Endothelial cell (in vitro differentiated cells): ENCODE measurements at places on chromosomes 11 and 22. TPM values are rescaled to one million over a fixed set of nuclear protein-coding genes. Genes with fewer than 3 reads are reported as not detected.

Gene SMIM35
- not detected for total RNA-seq

Gene BLID
- not detected for total RNA-seq

Gene PRRG4
- total RNA-seq: not detected

Gene ZP1
- not detected for total RNA-seq

Gene ZC3H12C
- total RNA-seq: 6.4 TPM

Gene TXNRD2
- total RNA-seq: 23.0 TPM

Gene DEUP1
- total RNA-seq: not detected

Gene ANGPTL5
- not detected for total RNA-seq

Gene C11orf97
- total RNA-seq: not detected

Gene OR6A2
- total RNA-seq: 0.51 TPM

Gene OR10A2
- not detected for total RNA-seq

Gene CD3E
- total RNA-seq: not detected

Gene MUC6
- total RNA-seq: not detected

Gene IFITM1
- 23.4 TPM for total RNA-seq

Gene NUDT8
- 6.8 TPM for total RNA-seq

GRCh38 chr11:120894202-120894985 lies 129.5 kb upstream of the TBCEL start:
- DNase-seq: no peak

GRCh38 chr11:94730153-94730552 lies 38.0 kb upstream of the AMOTL1 start:
- DNase-seq: no peak

GRCh38 chr22:48112687-48113521 lies 1350.5 kb downstream of the TBC1D22A start:
- DNase-seq: no peak

DNA sequence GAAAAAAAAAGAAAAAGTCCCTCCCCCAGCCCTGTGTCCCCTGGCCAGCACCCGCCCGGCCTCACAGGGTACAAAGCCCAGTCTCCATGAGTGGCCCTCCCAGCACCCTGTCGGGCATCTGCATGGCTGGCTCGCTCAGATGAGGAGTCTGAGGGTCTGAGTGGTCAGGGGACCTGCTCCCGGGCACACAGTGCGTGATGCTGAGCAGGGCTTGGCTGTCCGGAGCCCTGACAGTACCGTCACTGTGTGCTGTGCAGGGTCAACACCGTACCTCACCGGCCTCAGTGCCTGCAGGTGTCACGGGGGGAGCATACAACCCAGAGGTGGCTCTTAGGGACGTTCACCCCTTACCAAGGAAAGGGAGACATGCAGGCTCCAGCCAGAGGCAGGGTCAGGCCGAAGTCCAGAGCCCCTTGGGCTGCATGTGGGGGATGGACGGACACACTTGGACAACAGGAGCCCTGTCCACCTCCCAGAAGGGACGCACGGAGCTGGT lies 3.6 kb upstream of the PLXNB2 start:
- DNase-seq: no peak

- peak; percentile 26 for DNase-seq
Observed at GRCh38 chr11:125201525-125202141, 37.1 kb downstream of the PKNOX2 start.

- peak; percentile 27 for DNase-seq
Observed at GRCh38 chr11:15159085-15159484, 44.4 kb downstream of the INSC start.

DNA sequence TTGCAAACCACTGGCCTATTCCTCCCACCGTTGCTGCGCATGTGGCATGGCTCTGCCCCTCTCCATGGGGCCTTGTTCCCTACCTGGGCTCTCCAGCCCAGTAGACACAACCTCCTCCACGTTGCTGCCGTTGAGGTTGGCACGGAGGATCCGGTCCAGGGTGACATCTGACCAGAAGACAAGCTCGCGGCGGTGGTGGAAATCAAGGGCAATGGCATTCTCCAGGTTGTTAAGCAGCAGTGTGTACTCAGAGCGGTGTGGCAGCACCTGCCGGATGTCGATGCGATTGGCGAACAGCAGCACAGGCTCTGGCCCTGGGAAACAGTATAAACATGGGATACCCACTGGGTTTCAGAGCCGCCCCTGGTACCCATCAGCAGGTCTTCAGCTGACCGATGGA lies 23.8 kb downstream of the LRP4 start:
- DNase-seq: no peak

DNA sequence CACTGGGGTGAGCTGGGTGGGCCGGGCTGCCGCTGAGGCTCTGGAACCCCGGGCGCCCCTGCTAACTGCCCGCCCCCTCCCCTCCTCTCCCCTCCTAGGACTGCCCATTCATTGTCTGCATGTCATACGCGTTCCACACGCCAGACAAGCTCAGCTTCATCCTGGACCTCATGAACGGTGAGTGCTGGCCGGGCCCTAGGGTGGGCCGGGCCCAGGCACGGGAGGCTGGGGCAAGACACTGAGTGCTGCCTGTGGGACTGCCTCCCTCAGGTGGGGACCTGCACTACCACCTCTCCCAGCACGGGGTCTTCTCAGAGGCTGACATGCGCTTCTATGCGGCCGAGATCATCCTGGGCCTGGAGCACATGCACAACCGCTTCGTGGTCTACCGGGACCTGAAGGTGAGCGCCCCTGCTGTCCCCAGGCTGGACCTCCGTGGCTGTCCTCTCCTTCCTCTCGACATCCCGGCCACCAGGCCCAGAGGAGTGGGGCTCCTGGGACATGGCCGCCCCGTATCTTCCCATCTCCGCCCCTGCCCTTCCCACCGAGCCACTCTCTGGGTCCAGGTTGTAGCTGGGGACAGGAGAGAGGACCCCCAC lies 7.5 kb upstream of the ANKRD13D start:
- DNase-seq: no peak

DNA sequence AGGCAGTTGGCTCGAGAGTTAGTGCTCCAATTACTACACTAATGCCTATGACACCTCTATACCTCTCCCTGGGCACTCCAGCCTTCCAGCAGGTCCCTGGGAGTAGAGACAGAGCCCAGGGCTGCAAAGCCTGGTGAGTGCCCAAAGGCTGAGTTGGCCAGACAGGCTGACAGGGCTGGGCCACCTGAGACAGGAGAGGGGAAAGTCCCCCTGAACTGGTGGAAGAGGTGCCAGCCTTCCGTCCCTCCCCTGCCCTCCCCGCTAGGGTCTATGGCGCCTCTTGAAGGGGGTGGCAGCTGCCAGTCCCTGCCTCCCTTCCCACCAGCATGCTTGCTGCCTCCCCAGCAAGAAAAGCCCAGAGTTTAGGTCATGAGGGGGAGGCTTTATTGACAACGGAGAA lies 3.0 kb downstream of the KCNJ11 start:
- DNase-seq: no peak

- no peak for DNase-seq
Observed at GRCh38 chr11:115198321-115198741, 305.9 kb downstream of the CADM1 start.

- DNase-seq: no peak
Observed at GRCh38 chr11:33402066-33402465, 144.9 kb downstream of the HIPK3 start.

- DNase-seq: peak; percentile 55
Observed at GRCh38 chr22:23862103-23862502, 4.4 kb downstream of the SLC2A11 start.

DNA sequence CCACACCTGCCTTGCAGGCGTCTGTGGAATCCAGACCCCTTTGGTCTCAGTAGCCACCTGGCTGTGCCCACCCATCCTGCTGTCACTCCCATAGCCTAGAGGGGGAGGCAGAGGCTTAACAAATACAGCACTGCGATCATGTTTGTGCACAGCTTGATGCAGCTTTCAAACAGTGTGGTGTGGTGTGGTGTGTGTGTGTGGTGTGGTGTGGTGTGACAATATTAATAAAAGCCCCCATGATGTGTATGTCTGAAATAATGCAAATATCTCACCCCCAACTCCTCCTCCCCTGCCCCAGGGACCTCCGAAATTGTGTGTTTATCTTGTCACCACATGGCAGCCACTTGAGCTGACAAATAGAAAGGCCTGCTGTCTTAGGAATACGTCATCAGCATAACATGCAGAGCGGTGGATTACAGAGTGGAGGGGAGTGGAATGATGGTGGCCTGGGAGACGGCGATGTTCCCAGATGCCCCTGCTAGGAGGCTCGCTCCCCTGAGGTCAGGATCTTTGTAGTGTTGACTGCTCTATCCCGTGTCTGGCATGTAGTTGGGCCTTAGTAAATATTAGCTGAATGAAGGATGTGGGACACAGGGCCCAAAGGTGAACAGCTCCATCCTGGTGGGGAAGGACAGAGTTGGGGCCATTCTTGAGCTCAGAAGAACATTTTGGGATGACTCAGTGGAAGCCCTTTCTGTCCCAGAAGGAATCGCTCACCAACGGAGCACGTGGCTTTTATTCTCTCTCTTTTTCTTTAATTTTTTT lies 2.8 kb downstream of the PDXP start:
- no peak for DNase-seq

DNA sequence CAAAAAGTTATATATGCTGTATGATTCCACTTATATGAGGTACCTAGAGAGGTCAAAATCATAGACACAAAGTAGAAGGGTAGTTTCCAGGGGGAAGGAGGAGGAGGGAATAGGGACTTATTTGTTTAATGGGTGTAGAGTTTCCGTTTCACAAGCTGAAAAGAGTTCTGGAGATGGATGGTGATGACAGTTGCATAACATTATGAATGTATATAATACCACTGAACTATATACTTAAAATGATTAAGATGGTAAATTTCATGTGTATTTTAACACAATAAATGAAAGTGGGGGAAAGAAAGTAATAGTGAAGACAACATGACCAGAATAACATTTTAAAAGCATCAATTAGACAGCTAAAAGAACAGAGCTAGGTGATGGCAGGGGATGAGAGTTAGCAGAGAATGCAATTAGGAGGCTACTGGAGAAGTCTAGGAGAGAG lies 51.2 kb downstream of the MRTFA start:
- DNase-seq: no peak

- DNase-seq: no peak
Observed at GRCh38 chr11:121105063-121105480, 4.0 kb downstream of the TECTA start.

GRCh38 chr22:17785185-17786184 lies 11.2 kb upstream of the BID start:
- peak; percentile 64 for DNase-seq

- DNase-seq: no peak
Observed at GRCh38 chr22:44172370-44173108, 8.2 kb upstream of the PARVG start.

GRCh38 chr11:36164506-36165250 lies 124.5 kb downstream of the COMMD9 start:
- no peak for DNase-seq
